ENCODE measurements at places on chromosomes 2 and 18.

GRCh38 chr18:79933765-79934164 lies 17.7 kb downstream of the SLC66A2 start:
- DNase-seq: peak; percentile 74

- DNase-seq: peak; percentile 17
Measured at GRCh38 chr2:26088038-26088643, 54.3 kb downstream of the RAB10 start.

- DNase-seq: no peak
Measured at GRCh38 chr2:6196449-6196848, 504.3 kb downstream of the SOX11 start.

- no peak for DNase-seq
Measured at GRCh38 chr2:240358821-240359397, 76.6 kb upstream of the GPC1 start.

DNA sequence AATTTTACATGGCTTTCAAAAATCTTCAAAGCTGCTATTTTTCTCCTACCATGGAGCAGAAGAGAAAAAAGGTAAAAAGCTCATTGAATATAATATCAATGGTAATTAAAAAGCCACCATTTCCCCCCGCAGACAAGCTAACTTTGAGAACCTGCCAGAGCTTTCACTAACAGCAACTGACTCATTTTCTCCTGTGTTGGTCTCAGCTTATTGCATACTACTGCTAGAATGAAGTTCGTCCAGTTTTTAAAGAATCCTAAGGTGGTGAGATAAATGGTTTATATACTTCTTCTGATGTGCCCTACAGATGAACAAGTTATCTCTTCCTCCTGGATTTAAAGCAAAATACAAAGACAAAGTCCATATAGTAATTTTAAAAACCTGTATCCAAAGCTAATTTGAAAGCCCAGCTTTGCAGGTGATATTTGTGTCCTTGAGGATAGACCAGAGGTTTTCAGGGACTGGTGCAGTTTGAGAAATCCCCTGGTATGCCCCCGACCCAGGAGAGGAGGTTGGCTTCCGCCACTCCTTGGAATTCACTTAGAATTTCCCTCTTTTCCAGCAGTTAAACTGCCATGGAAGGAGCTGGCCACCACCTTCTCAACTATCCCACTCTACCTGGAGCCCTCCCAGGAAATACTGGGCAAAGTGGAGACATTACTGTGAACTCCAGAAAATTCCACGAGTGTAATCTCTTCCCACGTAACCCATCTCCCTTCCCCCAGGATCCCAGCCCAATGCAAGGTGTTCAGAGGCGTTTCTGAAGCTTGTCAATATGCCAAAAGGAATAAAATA lies 17.5 kb downstream of the YPEL5 start:
- no peak for DNase-seq

GRCh38 chr18:57648414-57648813 lies 26.8 kb upstream of the NARS1 start:
- DNase-seq: no peak

DNA sequence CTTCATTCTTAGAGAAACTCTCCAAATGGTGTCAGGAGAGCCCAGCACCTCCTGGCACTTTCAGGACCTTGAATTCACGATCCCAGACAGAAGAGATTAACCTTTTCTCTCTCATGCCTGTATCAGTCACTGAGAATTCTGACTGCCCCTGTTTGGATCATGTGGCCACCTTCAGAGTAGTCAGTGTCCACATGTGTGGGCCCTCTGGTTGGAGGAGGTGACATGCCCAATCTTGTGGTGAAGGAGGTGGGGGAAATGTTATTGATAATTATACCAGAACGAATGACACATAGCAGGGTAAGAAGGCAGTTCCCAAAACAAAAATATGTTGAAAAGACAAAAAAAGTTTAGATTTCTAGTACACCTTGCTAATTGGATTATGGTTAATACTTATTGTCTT lies 31.7 kb downstream of the UBXN4 start:
- no peak for DNase-seq
